ENCODE measurements at places on chromosomes 3 and 15.

DNA sequence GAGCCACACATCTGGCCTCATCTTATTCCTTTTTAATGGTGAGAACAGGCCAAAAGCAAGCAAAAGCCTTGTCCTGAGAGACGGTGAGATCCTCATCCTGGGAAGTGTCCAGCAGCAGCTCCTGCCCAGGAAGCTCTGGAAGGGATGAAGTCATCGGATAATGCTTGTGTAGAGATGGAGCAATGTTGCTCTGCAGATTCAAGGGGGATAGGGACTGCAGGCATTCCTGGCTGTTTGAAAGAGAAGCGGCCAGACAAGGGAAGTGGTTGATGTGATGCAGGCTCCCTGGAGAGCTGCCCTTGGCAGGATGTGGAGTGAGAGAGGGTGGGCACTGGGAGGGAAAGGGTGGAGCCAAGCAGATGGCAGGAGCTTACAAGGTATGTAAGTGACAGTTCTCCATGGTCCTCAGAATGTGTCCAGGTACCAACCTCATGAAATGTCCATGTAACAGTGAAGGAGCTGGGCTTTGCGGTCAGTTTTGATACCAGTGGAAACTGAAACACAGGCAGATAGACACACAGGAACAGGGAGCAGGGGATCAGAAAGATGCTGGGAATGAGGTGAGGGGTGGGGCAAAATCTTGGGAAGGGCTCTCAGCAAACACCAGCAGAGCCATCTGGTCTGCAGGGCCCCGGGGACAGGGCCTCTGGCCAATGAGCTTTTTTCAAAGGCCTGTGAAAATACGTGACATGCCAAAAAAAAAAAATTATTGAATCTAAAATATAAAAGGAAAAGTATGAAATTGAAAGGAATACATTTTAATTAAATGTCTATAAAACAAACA is 32.2 kb upstream of the LACTB start:
- DNase-seq, result no peak

DNA sequence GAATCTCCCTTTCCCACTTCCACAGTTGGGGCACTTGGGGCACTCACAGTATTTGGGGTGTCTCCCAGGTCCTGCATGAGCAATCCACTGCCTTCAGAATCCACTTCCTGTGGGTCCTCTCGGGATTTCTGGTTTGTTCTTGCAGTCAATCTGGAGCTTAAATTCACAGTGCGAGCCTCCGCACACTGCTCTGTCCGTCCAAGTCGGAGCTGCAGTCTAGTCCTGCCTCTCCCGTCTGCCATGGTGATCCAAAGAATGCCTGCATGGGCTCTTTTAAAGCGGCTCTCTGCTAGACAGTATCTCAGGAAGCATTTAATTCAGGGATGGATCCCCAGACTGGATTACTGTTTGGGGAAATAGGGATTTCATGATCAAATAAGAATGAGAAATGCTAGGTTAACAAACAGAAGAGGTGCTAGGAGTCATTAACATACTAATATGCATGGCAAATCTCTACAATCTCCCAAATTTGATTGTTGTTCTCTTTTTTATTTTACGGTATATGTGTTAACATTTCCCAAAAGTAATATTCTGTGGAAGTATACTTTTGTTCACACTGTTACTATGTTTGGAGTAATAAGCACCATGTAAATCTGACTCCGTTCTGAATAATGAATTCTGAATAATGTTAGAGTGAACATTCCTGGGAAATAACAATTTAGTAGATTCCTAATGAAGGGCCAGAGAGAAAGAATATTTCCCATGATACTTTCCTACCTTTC is 142.5 kb downstream of the HCN4 start:
- no peak for DNase-seq

DNA sequence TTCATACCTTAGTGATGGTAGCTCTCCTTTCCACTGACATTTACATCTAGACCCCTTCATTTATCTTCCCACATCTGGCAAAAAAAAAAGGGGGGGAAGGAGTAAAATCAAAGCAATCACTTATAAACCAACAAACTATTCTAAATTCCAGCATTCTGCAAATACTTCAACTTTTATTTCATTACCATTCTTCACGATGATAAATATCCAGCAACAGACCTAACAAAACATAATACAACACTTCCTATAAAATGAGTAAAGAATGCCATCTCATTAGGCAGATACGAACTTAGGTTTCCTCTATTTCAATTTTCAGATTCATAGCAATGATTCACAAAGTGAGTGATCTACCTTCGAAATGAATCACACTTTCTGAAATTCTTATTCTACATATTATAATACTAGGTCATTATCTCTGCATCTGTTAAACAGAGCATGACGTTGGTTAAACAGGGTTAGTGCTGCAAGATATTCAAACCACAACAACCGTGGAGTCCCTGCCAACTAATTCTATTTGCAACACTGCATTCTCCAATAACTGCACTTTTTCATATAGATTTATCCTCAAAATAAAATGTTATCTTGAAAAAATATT is at the start of gene LRRFIP2:
TSS of gene LRRFIP2 (minus strand) at position 51 of the 595 bp plus-strand sequence. CDS start 25,599 bp downstream, outside the sequence.
- peak; percentile 26 for DNase-seq

DNA sequence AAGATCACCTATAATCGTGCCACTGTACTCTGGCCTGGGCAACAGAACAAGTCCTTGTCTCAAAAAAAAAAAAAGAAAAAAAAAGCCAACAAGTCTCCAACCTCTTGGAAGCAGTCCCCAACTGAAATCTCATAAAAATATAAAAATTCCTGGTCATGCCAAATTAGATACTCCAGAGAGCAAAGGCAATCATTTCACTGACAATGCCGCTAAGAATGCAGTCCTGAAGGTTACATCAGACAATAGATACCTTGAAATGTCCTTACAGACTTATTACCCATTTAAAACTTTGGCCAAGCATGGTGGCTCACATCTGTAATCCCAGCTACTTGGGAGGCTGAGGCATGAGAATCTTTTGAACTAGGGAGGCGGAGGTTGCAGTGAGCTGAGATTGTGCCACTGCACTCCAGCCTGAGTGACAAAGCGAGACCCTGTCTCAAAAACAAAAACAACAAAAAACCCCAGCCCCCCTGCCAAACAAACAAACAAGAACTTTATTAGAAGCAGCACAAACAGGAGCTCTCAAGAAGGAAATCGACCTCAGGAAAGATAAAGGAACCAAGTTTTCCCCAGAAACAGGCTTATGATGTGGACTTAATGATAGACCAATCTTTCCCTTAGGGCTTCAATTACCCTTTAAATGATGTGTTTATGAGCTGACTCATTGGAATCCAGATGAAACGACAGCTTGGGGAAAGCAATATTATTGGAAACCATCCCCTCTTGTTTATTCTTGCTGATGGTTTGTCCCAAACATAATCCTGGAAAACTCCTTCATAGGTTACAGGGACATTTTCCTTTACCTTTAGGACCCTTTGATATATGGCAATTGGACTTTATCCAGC is 53.1 kb upstream of the XCR1 start:
- no peak for DNase-seq

DNA sequence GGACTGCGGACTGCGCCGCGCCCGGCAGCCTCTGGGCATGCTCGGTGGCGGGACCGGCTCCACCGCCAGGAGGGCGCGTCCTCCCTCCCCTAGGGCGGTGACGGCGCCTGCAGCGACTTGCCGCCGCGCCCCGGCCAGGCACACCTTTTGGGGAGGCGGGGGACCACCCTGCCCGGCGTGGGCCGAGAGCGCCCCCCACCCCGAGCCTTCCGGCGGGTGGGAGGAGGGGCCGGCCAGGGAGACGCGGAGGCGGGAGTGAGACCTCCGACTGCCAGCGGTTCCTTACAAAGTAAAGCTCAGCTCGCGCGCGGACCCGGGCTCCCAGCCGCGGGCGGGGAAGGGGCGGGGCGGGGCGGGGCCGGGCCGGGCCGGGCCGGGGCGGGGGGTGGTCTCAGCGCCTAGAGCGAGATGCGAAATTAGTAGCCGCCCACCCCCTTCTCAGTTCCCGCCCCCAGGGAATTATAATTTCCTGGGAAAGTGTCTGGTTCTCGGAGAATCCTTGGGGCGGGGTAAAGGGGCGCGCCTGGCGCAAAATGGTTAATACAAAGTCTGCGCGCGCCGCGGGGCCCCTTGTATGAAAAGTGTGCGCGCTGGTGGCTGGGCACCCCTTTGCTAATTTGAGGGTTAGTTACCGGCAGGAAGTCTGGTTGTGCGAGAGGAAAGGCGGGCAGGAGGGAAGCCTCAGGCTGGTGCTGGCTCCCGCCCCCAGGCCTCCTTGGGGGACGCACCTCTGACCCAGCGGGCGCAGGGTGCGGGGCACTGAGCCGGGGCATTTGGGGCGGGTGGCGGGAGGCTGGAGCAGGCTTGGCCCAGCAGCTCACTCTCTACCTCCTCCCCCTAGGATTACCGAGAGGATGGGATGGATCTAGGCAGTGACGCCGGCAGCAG is 224.8 kb upstream of the IL12A start:
- DNase-seq, result no peak

DNA sequence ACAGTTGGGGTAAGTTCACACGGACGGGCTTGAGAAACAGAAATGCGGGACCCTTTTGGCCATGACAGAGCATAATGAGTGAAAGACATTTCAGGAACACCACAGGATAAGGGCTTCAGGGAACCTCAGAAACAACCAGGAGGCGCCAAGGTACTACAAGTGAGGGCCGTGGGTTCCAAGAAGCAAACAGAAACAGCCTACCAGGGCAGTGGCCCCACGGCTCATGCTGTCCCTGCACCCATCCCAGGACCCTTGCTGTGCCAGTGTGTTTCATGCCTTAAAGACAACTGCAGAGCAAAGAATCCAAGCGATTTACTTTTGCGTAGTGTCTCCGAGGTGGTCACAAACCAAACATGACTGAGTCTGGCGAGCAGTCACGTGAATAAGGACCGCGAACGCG is 54.0 kb downstream of the RUBCN start:
- no peak for DNase-seq

DNA sequence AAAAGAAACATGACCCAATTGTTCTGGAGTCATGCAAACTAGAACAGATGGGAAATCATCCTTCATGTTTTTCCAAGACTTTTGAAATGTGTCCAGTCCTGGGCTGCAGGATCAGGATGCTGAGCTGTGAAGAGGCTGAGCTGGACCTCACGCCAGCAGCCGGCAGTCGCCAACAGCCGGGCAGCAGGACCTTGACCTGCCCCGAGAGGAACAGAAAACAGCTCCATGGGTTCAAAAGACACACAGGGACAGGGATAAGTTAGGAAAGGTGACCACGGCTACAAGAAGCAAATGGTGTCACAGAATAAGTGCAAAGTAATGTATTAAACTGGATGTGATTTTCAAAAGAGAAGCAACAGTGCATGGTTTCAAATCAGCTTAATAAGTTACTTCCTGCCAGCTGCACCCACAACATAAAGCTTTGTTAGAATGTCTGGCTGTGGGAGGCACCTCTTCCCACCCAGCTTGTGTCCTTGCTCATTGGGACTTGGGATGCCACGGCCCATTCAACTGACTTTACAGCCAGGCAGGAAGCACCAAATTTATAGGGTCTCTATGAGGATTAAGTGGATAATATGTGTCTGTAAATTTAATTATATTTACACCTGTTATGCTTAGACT is 266.4 kb downstream of the GABRG3 start:
- DNase-seq, result no peak

GRCh38 chr15:52078876-52079700 is 33.5 kb downstream of the BCL2L10 start:
- peak; percentile 73 for DNase-seq

DNA sequence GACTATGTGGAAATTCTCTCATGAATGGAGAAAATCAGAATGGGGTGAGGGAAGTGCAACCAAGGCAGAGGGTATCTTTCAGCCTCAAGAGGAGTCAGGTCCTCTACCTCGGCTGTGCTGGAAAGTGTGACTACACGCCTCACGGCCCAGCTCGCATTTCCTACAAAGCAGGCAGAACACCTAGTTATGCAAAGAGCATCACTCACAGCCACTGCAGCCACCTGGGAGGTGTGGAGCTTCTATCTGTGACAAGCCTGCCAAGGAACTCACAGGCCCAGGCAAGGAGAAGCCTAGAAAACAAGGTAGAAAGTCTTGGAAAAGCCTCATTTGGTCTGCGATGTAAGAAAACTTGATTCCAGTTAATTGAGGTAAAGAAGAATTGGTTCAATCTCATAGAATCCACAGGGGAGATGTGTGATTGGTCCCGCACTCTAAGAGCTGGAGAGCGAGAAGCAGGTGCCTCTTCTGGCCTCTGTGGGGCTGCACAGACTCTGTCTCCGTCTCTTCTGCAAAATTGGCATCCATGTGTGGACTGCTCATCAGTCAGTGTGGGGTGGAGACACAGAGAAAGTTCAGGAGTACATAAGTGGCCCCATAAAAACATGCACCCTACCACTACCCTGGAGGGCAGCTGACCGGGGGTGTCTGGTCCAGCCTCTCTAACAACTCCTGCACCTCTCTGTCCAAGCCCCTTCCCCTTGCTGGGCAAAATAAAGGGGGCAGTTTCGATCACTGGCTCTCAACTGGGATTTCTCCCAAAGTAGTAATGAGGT is 76.8 kb downstream of the TAMM41 start:
- no peak for DNase-seq

- DNase-seq, result no peak
Observed at GRCh38 chr3:40294434-40294833, 15.1 kb upstream of the EIF1B start.

DNA sequence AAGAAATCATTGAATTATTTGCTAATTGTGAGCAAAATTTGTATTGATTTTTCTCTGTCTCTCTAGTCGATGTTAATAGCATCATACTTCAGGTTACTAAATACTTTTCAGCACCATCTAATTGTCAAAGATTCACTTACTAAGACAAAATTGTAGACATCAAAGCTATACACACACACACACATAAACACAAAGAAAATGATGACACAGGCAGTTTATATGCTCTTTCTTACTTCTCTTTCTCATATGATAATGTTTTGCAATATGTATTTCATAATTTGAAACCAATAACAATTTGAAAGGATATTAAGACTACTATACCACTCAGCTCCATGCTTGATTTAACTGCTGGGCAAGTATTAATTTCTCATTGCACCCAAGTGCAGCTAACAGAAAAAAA is 406.2 kb downstream of the ROBO2 start:
- no peak for DNase-seq

GRCh38 chr3:151903501-151903991 is 30.1 kb downstream of the SUCNR1 start:
- DNase-seq, result no peak

DNA sequence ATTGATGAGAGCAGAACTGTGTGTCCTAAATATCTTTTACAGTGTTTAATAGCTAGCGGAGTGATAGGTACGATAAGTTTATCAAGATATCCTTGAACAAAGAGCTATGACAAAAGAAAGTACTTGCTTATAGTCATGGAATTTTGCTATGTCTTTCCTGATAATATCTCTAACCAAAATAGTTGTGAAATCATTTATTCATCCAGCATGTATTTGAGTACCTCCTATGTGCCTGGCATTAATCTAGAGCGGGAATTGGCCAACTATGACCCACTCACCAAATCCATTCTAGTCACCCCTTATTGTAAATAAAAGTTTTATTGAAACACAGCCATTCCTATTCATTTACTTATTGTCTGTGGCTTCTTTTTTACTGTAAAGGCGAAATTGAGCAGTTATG is 46.6 kb downstream of the ZFAND6 start:
- DNase-seq, result no peak
